NCI-H2081 (cell line): ENCODE measurements at places on chromosomes 16 and 17.
A peak's percentile ranks its signal among the peaks of the same experiment; 100 is the strongest.

- no peak for DNase-seq
Observed at GRCh38 chr17:16478649-16479048, 13.3 kb downstream of the LRRC75A start.

DNA sequence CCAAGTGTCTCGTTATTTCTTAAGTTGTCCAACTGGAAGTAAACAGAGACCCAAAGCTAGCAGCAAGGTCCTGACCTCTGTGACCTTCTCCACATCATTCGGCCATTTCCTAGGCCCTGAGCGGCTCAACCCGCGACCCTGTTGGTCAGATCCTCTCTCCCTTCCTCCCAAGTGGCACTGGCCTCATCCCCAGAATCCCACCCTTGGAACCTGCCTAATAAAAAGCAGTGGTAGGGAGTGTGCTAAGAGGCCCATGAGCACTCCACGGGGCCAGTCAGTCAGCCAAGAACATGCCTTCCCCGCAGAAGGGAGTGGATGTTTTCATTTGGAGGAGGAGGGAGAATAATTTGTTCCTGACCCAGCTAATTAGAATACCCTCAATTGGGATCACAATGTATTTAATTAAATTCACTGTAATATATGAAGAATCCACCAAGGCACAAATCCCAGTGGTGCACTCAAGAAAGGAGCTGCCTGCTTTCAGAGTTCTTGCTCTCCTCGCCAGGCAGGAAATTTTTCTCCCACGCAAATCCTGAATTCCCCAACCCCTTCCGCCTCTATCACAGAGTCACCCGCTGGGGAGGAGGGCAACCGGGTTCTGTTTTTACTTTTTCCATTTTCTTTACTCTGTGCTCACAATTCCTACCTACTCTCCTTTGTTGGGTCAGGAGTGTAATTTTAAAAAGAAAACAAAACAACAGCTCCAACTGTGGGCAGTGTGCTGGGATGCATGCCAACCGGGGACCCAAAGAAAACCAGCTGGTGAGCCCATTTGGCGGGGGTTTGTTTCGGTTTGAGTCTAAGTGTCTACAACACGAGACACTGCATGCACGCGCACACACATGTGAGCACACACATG lies 153.4 kb downstream of the ZFHX3 start:
- DNase-seq = peak; percentile 58

GRCh38 chr16:11675561-11676511 lies 7.6 kb downstream of the SNN start:
- DNase-seq = no peak

DNA sequence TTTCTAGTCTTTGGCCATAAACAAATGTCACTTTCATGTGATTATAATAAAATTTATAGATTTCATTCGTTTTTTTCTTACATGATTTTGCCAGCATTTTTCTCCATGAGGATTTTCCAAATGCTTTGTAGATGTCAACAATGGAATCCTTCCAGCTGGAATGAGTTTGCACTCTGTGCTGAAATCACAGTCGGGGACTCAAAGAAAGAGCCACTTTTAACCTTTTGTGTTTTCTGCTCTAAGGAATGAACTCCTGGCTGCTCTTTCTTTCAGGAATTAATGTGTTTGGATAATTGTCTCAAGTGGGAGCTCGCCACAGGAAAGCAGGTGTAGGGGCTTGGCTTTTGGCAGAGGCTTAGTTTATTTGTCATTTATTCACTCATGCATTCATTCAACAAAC lies 372.3 kb upstream of the SALL1 start:
- no peak for DNase-seq

- no peak for DNase-seq
Observed at GRCh38 chr16:65313936-65314626, 192.2 kb upstream of the CDH11 start.

- DNase-seq = no peak
Observed at GRCh38 chr16:73794994-73795393, 501.6 kb upstream of the PSMD7 start.

DNA sequence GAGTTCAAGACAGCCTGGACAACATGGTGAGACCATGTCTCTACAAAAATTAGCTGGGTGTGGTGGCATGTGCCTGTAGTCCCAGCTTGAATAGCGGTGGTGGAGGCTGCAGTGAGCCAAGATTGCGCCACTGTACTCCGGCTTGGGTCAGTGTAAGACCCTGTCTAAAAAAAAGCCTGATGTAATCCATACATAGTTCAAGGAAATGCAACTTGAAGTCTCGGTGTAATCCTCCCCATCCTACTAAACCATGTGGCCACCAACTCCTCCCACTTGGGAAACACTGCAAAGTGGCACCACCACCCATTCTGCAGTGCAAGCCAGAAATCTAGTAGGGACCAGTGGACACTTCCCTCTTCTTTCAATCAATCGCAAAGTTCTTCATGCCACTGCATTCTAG lies 5.4 kb upstream of the KPNB1 start:
- DNase-seq = no peak

- DNase-seq = no peak
Observed at GRCh38 chr17:50830994-50831393, 4.4 kb upstream of the WFIKKN2 start.

DNA sequence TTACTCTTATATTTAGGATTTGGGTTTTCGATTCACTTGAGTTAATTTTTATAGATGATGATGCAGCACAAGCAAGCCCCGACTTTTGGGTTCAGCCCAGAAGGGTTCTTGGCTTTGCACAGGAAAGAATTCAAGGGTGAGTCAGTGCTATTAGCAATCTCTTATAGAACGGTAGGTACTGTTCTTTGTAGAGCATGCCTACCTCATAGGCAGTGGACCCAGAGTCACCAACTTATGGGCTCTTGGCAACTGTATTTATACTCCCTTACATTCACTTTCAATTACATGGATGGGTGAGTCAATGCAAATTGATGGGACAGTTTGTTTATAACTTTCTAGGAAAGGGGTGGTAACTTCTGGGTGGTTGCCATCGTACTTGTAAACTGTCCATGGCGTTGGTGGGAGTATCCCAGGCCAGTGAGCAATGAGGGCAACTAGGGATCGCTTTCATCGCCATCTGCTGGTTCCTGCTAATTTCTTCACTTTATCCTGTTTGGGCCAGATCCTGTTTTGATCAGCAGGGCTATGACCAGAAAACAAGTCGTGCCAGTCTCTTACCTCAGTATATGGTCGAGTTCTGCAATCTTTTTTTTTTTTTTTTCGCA lies 362.6 kb downstream of the CNTNAP4 start:
- no peak for DNase-seq

- no peak for DNase-seq
Observed at GRCh38 chr17:40614431-40615067, 33.1 kb downstream of the SMARCE1 start.

- DNase-seq = no peak
Observed at GRCh38 chr17:2002767-2003329, 22.3 kb downstream of the RTN4RL1 start.

GRCh38 chr17:53806473-53806872 lies 16.3 kb upstream of the KIF2B start:
- DNase-seq = no peak
